ENCODE measurements at places on chromosomes 5 and 9.

DNA sequence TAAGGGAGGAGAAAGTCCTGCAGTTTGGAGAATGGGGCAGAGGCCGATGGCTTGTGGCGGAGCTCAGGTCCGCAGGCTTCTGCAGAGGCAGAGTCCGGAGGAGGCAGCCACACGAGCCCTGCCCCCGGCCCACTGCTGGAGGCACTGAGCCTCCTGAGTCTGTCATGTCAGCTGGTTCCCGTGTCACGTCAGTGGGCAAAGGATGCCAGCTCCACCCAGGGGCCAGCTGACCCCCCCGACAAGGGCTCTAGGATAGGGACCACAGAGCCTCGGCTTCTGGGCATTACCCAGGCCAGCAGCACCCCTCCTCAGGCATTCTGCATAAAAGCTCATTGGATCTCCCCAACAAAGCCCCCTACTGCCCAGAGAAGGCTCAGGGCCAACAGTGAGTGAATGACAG is 8.5 kb downstream of the SH3PXD2B start:
- DNase-seq = no peak

GRCh38 chr5:138819081-138819480 is 56.1 kb downstream of the LRRTM2 start:
- DNase-seq = no peak

DNA sequence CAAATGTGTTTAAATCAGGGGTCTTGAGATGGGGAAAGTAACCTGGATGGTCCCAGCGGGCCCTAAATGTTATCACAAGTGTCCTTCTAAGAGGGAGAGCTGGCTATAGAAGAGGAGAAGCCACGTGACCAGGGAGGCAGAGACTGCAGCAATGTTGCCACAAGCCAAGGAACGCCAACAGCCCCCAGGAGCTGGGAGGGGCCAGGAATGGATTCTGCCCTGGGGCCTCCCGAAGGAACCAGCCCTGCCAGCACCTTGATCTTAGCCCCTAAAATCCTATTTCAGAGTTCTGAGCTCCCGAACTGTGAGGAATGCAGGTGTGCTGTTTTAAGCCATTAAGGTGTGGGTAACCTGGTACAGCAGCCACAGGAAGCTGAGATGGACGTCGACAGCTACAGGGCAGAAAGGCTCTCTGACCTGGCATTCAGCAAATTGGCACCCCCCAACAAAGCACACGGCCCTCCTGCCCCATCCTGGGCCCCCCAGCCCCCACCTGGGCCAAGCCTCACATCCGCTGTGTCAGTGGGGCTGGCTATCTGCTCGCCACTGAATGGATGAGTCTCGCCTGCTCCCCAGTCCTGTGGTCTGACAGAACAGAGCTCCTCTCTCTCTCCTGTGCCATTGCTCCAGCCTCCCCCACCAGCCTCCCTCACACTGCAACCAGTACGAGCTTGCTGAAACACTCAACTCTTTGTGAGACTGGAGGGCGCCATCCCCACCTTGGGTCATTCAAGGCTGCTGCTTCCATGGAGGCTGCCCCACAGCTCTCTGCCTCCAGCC is 78.8 kb downstream of the ADAMTS2 start:
- DNase-seq = no peak

DNA sequence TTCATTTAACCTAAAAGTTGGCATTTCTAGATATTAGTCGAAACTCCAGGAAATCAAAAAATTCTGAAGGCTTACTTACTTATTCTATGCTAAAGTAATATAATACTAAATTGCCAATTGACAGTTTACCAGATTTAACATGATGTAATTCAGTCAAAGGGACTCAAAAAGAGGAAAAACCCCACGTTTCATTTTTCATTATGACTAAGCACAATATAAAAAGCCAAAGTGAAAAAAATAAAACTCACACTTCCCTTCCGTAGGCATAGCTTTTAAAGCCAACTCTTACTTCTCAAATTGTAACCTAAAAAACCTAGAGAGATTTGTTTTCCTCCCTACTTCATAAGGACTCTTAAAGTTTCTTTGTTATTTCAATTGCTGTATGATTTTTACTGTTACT is 146.6 kb downstream of the RAPGEF6 start:
- no peak for DNase-seq

GRCh38 chr5:133249593-133249992 is 197.8 kb downstream of the HSPA4 start:
- DNase-seq = no peak

GRCh38 chr9:4386819-4387218 is 87.0 kb upstream of the GLIS3 start:
- DNase-seq = no peak

DNA sequence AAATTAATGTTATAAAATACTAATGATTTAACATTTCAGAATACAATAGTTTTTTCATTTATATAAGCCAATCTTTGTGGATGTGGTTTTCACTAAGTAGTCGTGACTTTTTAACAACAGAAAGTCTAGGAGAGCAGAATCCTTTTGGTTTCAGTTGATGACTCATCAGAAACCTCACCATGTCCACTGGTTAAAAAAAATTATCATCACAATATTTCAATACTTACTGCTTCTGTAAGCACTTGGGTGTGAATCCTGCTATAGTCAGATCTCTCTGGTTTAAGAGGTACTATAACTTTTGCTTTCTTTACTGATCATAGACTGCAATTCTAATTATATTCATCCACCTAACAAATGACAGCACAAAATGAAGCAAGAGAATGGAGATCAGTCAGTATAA is 77.2 kb downstream of the MRPS30 start:
- no peak for DNase-seq

GRCh38 chr9:113823421-113823820 is 52.7 kb upstream of the ZNF618 start:
- DNase-seq = no peak
